ENCODE measurements at places on chromosomes 1 and 21.

DNA sequence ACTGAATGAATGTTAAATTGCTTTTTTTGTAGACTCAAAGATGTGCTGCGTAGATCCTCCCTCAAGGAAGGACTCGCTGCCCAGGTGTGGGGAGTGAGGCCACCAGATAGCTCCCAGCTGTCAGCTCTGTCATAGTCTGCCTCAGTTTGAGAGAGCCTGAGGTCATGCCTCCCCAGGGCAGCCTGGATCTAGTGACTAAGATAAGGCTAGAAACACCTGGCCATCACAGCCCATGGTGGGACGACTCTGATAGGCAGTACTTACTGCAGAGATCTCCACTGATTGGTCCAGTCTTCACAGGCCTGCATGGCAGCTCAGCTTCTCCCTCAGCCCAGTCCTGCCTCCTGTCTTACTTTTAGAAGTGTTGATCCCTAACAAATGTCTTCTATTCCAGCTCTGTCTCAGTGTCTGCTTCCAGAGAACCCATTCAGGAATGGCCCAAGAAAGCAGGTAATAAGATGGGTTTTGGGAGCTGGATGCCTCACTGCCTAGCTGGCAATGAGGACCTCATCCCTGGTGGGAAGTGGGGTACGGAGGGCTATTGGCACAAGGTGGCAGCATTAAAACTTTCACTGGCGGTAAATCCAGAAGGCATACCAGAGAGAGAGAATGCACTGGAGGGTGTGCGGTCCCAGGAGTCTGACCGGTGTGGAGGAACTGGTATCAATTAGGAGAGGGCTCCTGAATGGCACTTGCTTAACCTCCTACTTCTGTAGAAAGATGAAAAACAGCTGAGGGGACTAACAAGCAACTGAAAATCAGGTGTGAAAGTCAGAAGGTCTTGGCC lies 55.3 kb upstream of the GPR37L1 start:
- H3K4me1 ChIP-seq: no peaks in the 10 kb centered on the region
- DNase-seq: no peak
- H3K27me3 ChIP-seq: peaks cover 3% of the 10 kb centered on the region
- no peak overlapping the region for H3K4me3 ChIP-seq
- H3K36me3 ChIP-seq: no peaks in the 10 kb centered on the region

GRCh38 chr1:157849229-157849875 lies 7.7 kb upstream of the CD5L start:
- no peak for DNase-seq
- no peak overlapping the region for H3K4me3 ChIP-seq
- H3K27me3 ChIP-seq: no peaks in the 10 kb centered on the region
- peaks cover 2% of the 10 kb centered on the region for H3K4me1 ChIP-seq

DNA sequence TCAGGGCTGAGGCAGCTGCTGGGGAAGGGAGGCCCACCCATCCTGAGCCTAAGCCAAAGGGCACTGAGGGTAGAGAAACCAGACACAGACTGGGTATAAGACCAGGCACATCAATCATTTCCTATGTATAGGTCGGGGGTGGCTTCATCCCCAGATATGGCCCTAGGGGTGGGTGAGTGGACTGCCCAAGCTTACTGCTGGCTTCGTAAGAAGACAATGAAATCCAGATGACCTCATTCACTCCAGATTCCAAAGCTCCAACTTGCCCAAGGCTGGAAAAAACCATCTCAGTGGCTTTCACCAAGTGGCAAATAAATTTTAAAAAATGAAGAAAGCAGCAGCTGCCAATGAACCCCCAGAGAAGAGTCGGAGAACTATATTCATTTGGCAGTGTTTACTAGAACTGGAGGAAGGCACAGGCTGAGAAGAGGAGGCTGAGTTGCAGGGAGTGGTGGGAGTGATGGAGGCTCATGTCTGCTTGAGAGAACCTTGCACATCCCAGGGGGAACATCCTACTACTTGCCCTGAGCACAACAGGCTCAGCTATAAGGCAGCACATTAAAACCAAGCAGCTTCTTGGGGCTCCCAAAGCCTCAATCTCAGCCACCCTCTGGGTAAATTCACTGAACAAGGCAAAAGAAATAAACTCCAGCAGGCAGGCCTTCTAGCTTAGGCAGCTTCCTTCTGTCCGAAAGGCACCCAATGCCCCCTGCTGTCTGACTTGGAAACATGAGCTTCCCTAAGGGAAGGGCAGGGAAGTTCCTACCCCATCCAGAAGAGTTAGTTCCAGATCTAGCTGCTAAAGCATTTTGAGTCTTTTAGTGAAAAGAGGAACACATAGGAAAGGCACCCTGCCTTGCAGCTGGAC lies 14.1 kb downstream of the PEA15 start:
- H3K4me1 ChIP-seq: no peaks in the 10 kb centered on the region
- H3K36me3 ChIP-seq: peaks cover 30% of the 10 kb centered on the region
- no peaks in the 10 kb centered on the region for H3K27me3 ChIP-seq
- H3K4me3 ChIP-seq: no peak overlapping the region

DNA sequence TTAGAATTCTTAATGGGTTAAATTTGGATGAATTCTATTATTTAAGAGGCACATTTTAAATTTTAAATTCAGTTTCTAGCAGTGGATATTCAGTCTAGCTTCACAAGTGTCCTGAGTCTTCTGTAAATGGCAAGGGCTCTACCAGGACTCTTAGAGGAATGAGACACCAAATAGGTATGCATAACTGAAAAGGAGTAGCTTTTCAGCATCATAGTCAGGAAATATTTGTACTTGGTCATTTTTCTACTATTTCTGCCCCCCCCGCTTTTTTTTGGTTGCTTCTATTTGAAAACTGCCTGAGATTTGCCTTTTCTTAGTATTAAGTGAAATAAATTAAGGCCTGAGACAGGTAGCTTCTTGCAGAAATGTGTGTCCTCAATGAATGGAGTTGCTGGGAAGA lies 80.2 kb downstream of the MAST2 start:
- no peaks in the 10 kb centered on the region for H3K36me3 ChIP-seq
- H3K4me3 ChIP-seq: no peak overlapping the region
- DNase-seq: no peak
- H3K27ac ChIP-seq: no peak overlapping the region
- no peaks in the 10 kb centered on the region for H3K4me1 ChIP-seq

- H3K36me3 ChIP-seq: no peaks in the 10 kb centered on the region
- H3K4me3 ChIP-seq: no peak overlapping the region
- no peak for DNase-seq
- no peaks in the 10 kb centered on the region for H3K4me1 ChIP-seq
These were observed 47.6 kb upstream of the RGS1 start for GRCh38 chr1:192527950-192528349.

- peaks cover 3% of the 10 kb centered on the region for H3K4me1 ChIP-seq
- no peaks in the 10 kb centered on the region for H3K27me3 ChIP-seq
- H3K36me3 ChIP-seq: no peaks in the 10 kb centered on the region
- no peak for DNase-seq
- no peak overlapping the region for H3K27ac ChIP-seq
These were observed 122.5 kb downstream of the ATG4C start for GRCh38 chr1:62906428-62906886.
